ENCODE measurements at places on chromosomes 12 and 14.
A peak's percentile ranks its signal among the peaks of the same experiment; 100 is the strongest.

GRCh38 chr14:90815822-90816662 is at the start of gene TTC7B:
TSS of gene TTC7B (minus strand) at chr14:90816430. CDS start at chr14:90816295, 135 bp downstream.
- DNase-seq, result peak; percentile 72

GRCh38 chr14:82855912-82856391 is 1322.3 kb upstream of the SEL1L start:
- peak; percentile 57 for DNase-seq

- DNase-seq, result no peak
Observed at GRCh38 chr12:121892673-121893561, 4.3 kb downstream of the PSMD9 start.

DNA sequence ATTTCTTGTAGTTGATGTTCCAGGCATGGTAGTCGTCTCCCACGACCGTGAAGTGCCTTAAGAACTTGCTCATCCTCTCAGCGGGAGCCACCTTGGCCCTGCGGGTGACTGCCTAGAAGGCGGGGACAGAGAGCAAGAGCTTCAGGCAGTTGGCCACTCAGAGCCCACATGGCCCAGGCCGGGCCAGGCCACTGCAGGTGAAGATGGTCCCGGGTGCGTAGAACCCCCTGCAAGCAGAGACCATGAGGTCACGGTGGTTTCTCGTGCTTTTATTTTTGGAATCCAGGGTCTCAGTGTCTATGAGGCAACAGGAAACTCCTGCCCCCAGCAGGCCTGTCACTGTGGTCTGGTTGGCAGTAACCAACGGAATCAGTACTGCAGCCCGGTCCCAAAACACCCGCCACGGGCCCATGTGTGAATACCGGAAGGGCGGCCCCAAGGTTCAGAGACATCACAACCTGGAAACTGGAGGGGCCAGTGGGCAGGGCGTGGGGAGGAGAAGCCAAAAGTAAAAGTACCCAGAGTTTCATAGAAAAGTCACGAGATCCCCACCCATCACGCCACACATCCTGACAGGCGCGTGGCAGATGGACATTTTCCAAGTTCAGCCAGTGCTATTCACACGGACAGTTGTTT is 27.5 kb downstream of the HVCN1 start:
- DNase-seq, result no peak

GRCh38 chr14:93041830-93042229 is 73.9 kb downstream of the ITPK1 start:
- no peak for DNase-seq

GRCh38 chr12:78470354-78471195 is 394.0 kb upstream of the SYT1 start:
- DNase-seq, result peak; percentile 30

- DNase-seq, result peak; percentile 20
Observed at GRCh38 chr12:111330800-111331752, 37.8 kb downstream of the PHETA1 start.

DNA sequence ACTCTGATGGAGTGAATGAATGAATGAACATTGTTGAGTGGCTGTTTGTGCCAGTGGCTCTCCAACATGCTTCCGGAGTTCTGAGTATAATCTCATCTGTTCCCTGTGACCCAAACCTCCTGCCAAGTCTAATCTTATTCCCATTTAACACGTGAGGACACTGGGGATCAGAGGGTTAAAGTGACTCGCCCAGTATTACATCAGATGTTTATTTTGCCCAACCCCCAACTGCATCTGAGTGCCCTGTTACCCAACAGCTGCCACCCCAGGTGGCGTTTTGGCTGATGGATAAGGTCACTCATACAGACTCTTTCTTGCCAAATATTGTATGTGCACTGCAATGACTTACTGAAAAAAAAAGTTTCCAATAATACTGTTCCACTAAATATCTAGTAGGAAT is 210.9 kb downstream of the EXOC5 start:
- DNase-seq, result no peak

DNA sequence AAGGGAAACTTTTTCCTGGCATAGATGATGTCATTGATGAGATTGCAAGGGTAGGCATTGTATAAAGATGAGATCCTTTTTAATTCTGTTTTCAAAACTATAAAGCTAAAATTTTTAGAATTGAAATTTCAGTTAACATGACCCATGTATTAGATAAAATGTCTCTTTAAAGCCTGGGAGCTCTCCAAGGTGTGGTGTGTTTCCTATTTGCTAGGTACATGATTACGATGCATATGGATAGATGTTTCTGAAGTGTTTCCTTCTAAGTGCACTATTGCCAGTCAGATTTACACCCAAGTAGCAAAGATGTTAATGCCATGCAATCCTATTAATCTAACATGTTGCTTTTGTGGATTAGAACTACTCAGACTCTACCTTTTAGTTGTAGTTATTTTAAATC is 834.7 kb downstream of the DIO2 start:
- no peak for DNase-seq

DNA sequence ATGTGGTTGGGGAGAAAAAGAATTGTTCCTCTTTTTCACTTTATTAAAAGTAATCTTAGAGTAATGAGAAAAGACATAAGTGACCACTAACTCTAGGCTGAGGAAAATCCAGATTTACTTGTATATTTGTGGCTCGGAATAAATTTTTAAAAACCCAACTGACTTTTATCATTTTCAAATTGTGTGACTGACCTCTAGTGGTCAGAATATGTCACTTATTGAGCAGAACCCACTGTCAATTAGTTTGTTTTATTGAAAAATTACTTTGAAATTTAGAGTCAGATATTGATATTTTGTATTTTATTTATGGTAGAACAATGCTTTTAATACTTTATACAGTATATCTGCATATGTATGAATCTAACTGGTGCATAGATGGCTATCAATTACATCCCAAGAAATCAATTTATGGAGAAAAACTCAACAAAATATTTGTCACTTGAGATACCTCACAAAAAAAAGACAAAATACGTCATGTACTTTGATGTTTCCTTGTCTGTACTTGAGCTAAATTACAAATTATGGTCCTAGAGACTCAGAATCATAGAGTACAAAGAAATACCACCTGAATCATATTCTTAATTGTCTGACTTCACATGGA is 229.4 kb downstream of the CNTN1 start:
- peak; percentile 15 for DNase-seq

- no peak for DNase-seq
Observed at GRCh38 chr14:32330351-32331111, 1.4 kb downstream of the AKAP6 start.

GRCh38 chr12:103799857-103800771 is 40.9 kb downstream of the NT5DC3 start:
- DNase-seq, result no peak

- no peak for DNase-seq
Observed at GRCh38 chr12:57640175-57641042, 7.4 kb upstream of the B4GALNT1 start.

GRCh38 chr12:16884056-16884455 is 278.1 kb upstream of the LMO3 start:
- no peak for DNase-seq

GRCh38 chr14:94868772-94869072 is 98.8 kb upstream of the GSC start:
- DNase-seq, result no peak

DNA sequence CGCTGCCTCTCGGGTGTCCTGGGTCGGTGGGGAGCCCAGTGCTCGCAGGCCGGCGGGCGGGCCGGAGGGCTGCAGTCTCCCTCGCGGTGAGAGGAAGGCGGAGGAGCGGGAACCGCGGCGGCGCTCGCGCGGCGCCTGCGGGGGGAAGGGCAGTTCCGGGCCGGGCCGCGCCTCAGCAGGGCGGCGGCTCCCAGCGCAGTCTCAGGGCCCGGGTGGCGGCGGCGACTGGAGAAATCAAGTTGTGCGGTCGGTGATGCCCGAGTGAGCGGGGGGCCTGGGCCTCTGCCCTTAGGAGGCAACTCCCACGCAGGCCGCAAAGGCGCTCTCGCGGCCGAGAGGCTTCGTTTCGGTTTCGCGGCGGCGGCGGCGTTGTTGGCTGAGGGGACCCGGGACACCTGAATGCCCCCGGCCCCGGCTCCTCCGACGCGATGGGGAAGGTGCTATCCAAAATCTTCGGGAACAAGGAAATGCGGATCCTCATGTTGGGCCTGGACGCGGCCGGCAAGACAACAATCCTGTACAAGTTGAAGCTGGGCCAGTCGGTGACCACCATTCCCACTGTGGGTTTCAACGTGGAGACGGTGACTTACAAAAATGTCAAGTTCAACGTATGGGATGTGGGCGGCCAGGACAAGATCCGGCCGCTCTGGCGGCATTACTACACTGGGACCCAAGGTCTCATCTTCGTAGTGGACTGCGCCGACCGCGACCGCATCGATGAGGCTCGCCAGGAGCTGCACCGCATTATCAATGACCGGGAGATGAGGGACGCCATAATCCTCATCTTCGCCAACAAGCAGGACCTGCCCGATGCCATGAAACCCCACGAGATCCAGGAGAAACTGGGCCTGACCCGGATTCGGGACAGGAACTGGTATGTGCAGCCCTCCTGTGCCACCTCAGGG is 679 bp downstream of the ARF6 start:
- DNase-seq, result no peak

DNA sequence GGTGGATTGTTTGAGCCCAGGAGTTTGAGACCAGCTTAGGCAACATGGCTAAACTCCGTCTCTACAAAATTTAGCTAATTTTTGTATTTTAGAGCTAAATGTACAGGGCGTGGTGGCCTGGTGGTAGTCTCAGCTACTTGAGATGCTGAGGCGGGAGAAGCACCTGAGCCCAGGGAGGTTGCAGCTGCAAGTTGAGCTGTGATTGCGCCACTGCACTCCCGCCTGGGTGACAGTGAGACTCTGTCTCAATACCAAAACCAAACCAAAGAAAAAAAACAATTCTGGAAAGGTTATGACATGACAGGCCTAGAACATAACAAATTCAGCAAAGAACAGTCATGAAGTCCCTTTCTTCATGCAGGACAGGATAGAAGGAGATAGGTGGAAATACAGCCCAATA is 25.7 kb downstream of the WDR89 start:
- DNase-seq, result no peak

DNA sequence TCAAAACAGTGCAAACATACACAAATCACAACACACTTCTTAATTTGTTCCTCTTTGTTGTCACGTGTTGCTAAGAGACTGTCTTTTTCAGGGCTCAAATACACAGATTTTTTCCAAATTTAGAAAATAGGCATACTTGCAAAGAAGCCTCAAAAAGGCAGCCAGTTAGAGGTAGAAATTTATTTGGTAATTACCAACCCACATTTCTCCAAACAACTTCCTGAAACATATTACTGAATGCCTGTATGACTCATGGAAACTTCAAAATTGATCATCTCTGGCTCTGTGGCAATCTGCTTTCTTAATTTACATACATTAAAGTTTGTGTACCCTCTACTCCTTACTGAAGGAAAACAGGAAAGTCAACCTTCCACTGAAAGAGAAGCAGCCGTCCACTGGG is 36.4 kb downstream of the PPM1H start:
- DNase-seq, result no peak

DNA sequence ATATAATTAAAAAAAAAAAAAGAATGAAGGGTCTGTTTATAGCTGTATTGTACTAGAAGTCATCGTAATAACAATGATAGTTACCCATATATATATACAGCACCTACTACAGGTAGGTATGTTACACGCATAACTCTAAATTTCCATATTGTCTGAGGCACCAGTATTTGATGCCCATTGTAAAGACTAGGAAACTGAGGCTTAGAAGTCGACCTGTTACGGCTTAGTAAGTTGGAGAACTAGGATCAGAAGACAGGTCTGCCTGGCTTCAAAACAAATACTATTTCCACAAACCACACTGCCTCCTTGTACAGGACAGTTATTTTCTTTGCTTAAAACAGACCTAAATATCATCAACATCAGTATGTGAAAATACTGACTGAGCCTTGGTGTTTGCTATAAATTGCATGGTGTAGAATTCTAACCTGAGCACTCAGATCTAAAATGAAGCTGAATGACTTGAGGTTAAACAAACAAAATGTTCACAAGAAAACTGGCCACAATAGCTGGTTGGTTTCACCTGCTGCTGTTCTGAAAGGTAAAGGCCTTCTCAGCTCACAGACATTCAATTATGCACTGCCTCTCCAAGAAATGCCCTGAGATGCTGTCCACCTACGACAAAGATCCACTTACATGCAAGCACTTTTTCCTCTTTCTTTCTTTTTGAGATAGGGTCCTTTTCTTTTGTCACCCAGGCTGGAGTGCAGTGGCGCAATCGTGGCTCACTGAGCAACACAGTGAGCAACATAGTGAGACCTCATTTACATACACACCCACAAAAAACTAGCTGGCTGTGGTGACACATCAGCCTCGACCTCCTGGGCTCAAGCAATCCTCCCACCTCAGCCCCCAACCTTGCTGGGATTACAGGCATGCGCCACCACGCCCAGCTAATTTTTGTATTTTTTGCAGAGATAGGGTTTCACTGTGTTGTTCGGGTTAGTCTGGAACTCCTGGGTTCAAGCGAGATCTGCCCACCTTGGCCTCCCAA is 35.7 kb downstream of the SSH1 start:
- DNase-seq, result no peak

- DNase-seq, result no peak
Observed at GRCh38 chr14:66459603-66460002, 26.6 kb upstream of the CCDC196 start.

GRCh38 chr14:75864352-75864751 is 117.4 kb downstream of the TGFB3 start:
- no peak for DNase-seq

DNA sequence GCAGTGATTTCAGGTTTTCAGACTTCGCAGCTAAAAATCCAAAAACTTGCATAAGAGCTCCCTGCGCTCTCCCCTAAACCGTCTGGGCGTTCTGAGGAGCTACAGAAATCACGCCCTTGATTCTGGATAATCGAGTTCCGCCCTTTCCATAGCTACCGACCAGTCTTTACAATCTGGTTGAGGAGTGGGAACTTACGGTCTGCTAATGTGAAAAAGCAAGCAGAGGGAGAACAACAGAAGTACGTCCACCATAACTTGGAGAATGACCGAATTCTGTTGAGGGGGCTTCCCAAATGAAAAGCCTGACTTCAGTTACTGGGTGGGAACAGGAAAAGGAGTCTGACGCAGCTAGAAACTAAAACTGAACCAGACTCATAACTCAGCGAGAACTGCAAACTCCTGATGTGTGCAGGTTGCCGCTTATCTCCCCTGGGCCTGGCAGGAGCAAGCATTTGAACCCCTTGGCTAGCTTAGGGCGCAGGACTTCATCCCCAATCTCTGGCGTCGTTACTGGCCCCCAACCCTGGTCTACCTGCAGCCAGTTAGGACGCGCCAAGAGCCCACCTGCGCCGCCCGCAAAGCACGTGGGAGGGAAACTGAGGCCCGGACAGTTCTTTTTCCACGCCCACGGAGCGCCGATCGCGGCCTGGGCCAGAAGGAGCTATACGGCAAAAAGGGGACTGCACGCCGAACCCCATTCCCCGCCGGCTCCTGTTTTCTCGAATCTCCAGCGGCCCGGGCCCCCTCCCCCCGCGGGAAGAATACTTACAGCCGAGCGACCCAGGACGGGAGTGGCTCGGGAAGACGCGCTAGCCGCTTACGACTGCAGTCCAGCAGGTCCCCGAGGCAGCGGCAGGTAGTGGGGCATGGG is 838 bp downstream of the LRIG3 start:
- peak; percentile 40 for DNase-seq

DNA sequence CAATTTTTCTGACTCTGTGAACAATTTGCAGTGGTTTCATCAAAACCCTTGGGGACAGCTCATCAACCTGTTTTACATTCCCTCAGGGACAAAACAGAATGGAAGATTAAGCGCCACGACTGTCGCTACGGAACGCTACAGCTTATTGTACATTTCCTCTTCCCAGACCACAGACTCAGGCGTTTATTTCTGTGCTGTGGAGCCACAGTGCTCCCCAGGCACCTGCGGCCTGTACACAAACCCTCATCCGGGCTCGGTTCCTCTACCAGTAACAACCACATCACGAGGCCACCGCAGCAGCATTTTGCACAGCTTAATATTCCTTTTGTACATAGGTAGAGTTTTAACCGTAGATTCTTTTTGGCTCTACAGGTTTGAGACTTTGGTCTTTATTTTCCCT is 397.4 kb upstream of the OR4E1 start:
- no peak for DNase-seq
